Mesendoderm (in vitro differentiated cells): ENCODE measurements at places on chromosomes 2 and 18.
A peak's percentile ranks its signal among the peaks of the same experiment; 100 is the strongest.

- no peaks in the 10 kb centered on the region for H3K36me3 ChIP-seq
- H3K4me3 ChIP-seq, result no peak overlapping the region
- peak overlapping the region; percentile 37 for H3K27ac ChIP-seq
- no peaks in the 10 kb centered on the region for H3K27me3 ChIP-seq
- peaks cover 2% of the 10 kb centered on the region for H3K4me1 ChIP-seq
Observed at GRCh38 chr2:38145236-38145635, 69.3 kb upstream of the CYP1B1 start.

DNA sequence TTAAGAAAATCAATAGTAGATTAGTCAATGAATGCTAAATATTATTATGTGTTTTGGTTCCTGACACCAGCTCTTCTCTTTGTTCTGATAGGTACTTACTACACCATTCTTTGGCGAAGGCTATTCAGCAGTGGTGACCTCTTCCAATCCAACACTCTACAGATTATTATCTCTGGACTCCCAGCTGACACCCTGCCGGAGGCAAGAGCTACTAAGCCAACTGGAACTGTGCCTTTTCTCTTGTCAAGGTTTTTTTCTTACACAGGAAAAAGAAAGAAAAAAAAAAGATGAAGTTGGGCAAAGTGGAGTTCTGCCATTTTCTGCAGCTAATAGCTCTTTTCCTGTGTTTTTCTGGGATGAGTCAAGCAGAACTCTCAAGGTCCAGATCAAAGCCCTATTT is 11.7 kb downstream of the CDH7 start:
- no peak overlapping the region for H3K27ac ChIP-seq
- H3K4me1 ChIP-seq, result no peaks in the 10 kb centered on the region
- DNase-seq, result no peak
- no peak overlapping the region for H3K4me3 ChIP-seq

- no peak overlapping the region for H3K4me3 ChIP-seq
- DNase-seq, result peak; percentile 22
- no peaks in the 10 kb centered on the region for H3K4me1 ChIP-seq
- H3K27ac ChIP-seq, result no peak overlapping the region
- H3K27me3 ChIP-seq, result no peaks in the 10 kb centered on the region
- H3K36me3 ChIP-seq, result no peaks in the 10 kb centered on the region
Observed at GRCh38 chr2:124755386-124755785, 730.3 kb downstream of the CNTNAP5 start.

DNA sequence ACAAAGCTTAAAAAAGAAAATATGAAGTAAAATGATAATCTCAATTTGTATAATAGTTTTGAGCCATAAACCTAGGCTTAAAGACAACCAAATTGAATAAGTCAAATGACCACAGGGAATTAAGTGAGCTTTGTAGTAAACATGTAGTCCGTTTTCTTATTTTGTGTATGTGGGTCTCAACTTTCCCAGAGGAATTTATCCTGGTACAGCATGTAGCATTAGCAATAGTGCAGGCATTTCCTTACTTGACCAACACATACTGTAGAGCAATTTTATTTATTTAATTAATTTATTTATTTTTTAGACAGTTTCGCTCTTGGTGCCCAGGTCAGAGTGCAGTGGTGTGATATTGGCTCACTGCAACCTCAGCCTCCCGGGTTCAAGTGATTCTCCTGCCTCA is 37.5 kb upstream of the MTCL1 start:
- H3K27ac ChIP-seq, result no peak overlapping the region
- no peak for DNase-seq
- peaks cover 4% of the 10 kb centered on the region for H3K4me1 ChIP-seq
- no peak overlapping the region for H3K4me3 ChIP-seq

- DNase-seq, result peak; percentile 91
- no peaks in the 10 kb centered on the region for H3K27me3 ChIP-seq
- no peaks in the 10 kb centered on the region for H3K36me3 ChIP-seq
Observed at GRCh38 chr2:79935771-79936657, 368.5 kb downstream of the LRRTM1 start.

DNA sequence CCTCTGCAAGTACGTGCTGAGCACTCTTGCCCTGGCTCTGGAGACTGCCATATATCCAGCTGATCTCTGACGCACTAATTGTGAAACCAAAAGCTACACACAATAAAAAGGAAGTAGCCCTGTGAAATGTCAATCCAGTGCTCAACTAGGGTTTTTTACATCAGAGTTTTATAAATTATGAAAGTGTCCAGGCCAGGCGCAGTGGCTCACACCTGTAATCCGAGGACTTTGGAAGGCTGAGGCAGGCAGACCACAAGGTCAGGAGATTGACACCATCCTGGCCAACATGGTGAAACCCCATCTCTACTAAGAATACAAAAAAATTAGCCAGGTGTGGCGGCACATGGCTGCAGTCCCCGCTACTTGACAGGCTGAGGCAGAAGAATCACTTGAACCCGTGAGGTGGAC is 24.5 kb upstream of the PEX13 start:
- no peaks in the 10 kb centered on the region for H3K36me3 ChIP-seq
- H3K27ac ChIP-seq, result no peak overlapping the region
- no peak overlapping the region for H3K4me3 ChIP-seq
- no peaks in the 10 kb centered on the region for H3K4me1 ChIP-seq
- DNase-seq, result no peak

- H3K4me1 ChIP-seq, result no peaks in the 10 kb centered on the region
- no peak overlapping the region for H3K27ac ChIP-seq
- no peaks in the 10 kb centered on the region for H3K36me3 ChIP-seq
- H3K27me3 ChIP-seq, result no peaks in the 10 kb centered on the region
- no peak overlapping the region for H3K4me3 ChIP-seq
- no peak for DNase-seq
Observed at GRCh38 chr2:99027856-99028255, 91.8 kb upstream of the CRACDL start.

DNA sequence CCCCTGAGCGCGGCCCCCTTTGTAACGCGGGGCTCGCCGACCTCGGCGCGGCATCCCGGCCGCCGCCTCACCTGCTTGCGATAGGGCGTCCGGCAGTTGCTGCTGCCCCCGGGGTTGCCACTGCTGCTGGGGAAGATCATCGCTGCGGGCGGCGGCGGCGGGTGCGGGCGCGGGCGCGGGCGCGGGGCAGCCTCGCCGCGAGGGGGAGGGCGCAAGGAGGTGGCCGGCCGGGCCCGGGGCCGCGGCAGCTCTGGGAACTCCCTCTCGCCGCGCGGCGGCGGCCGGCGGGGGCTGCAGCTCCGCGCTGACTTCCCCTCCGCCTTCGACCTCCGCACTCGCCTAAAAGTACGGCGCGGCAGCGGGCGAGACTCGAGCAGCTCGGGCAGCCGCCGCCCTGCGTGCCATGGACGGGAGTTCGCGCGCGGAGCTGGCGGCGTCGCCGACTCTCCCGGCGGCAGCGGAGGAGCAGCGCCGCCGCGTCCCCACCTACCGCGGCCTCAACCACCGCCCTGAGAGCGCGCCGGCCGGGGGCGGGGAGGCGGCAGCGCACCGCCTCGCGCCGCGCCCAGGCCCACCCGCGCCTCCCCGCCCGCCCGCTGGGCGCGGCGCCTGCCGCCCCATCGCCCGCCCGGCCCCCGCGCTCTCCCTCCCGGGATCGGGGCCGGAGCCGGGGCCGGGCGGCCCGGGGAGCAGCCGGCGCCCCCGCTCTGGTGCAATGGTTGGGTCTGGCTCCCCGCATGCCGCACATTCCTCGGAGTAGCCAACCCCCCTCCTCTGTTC is 86.0 kb downstream of the RBMS1 start:
- peak; percentile 81 for DNase-seq
- H3K36me3 ChIP-seq, result no peaks in the 10 kb centered on the region
- H3K27me3 ChIP-seq, result peaks cover 2% of the 10 kb centered on the region
- peak overlapping the region; percentile 69 for H3K27ac ChIP-seq
- H3K4me1 ChIP-seq, result peaks cover 8% of the 10 kb centered on the region

DNA sequence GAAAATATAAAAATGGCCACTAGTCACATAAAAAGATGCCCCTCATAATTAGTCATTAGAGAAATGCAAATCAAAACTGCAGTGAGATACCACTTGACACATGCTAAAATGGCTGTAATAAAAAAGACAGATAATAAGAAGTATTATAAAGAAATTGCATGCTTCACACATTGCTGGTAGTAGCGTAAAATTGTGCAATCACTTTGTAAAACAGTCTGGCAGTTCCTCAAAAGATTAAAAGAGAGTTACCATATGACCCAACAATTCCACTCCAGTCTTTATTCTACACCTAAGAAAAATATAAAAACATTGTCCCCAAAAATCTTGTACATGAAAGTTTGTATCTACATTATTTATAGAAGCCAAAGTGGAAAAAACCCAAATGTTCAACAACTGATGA is 170.6 kb upstream of the FIGN start:
- no peak for DNase-seq
- H3K4me3 ChIP-seq, result no peak overlapping the region
- H3K27me3 ChIP-seq, result no peaks in the 10 kb centered on the region
- H3K36me3 ChIP-seq, result no peaks in the 10 kb centered on the region
- H3K4me1 ChIP-seq, result no peaks in the 10 kb centered on the region

DNA sequence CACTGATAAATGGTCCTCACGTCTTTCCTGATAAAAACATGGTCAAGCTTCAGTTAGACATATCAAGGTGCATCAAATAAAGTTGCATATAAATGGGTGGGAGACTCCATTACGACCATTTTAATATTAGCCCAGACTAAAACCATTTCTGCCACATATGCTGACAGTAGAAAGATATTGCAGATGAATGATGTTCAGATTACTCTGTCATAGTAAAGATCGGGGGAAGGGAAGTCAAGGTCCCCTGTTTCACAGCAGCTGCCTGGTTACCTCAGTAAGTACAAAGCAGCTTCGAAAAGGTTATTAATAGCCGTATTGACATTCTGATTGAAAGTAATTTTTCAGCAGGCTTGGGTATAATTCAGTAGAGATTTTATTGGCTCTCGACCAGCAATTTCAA is 927.7 kb upstream of the CDH2 start:
- DNase-seq, result no peak
- no peaks in the 10 kb centered on the region for H3K4me1 ChIP-seq

DNA sequence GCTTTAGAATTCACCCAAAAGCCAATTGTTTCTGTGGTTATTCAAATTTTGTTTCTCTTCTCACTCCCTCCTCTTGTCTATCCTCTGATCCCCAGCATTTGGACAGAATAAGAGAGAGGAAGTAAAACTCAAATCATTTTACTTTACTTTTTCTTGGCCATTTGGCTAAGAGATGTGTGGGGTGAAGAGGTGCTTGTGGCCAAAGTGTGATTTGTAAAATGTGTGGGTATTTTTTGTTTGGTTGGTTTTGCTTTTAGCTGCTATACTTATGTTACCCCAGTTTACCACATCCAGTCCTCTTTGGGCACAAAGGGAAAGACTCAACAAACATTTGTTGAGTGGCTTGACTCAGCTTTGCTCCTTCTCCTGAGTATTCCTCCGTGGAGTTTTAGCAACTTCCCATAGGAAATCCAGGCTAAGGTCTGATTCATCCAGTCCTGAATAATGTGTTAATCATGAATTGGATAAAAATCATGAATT is 109.1 kb upstream of the CYP1B1 start:
- no peaks in the 10 kb centered on the region for H3K36me3 ChIP-seq
- DNase-seq, result no peak
- no peaks in the 10 kb centered on the region for H3K4me1 ChIP-seq
- no peaks in the 10 kb centered on the region for H3K27me3 ChIP-seq
- H3K27ac ChIP-seq, result no peak overlapping the region
